PC-9 (cell line): ENCODE measurements at places on chromosomes 11 and 22. TPM values are rescaled to one million over a fixed set of nuclear protein-coding genes. Genes with fewer than 3 reads are reported as not detected.

The MPZL3 gene
- 13.4 and 16.8 TPM in 2 replicates for total RNA-seq

The APOBEC3C gene
- total RNA-seq: 64.6 and 66.5 TPM in 2 replicates

The LINC01488 gene
- total RNA-seq: not detected in 2 replicates

The SLC22A12 gene
- total RNA-seq: not detected in 2 replicates

The FAT3 gene
- 3.4 and 7.6 TPM in 2 replicates for total RNA-seq

The HTR3B gene
- total RNA-seq: not detected in 2 replicates

The CAPN5 gene
- 9.9 and 10.5 TPM in 2 replicates for total RNA-seq
